Stimulated activated CD8-positive, alpha-beta memory T cell treated with anti-CD3 and anti-CD28 coated beads, Interleukin-15, amount 100 ng/mL, for 24 hours (primary cell): ENCODE measurements at places on chromosomes 2 and 18.

GRCh38 chr2:68837861-68838341 lies 33.3 kb downstream of the BMP10 start:
- no peak for DNase-seq

DNA sequence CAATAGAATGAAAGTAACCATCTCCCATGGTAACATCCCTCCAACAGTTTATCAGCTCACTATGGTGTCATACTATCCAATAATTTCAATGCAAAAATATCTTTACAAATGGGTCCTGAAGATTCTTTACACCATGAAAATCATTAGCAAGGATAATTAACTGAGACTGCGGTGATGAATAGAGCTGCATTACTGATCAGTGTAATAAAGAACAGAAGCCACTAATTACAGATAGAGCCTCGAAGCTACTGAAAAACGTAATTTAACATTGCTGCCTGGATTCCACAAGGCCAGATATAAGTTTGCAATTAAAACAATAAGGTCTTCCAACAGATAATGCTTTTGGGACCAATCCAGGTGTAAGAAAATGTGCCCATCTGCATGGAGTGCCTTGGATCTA lies 1245.8 kb upstream of the SLC39A10 start:
- no peak for DNase-seq

GRCh38 chr2:169961911-169962310 lies 134.7 kb downstream of the UBR3 start:
- no peak for DNase-seq

DNA sequence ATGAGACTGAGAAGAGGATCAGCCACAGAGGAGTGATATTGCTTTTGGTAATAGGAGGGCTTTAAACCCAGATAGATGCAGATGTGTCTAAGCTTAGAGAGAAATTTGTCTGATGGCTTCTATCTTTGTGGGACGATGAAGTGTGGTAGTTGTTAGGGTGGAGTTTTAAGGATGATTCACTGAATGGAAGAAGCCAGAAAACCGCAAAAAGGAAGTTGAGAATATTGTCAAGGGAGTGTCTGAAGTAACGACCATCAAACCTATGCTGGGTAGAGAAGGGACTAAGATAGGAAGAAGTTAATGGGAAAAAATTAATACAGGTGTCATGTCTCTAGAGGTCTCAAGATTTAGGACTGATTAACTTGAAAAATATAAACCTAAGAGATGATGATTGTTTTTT lies 195.6 kb upstream of the MC4R start:
- no peak for DNase-seq

DNA sequence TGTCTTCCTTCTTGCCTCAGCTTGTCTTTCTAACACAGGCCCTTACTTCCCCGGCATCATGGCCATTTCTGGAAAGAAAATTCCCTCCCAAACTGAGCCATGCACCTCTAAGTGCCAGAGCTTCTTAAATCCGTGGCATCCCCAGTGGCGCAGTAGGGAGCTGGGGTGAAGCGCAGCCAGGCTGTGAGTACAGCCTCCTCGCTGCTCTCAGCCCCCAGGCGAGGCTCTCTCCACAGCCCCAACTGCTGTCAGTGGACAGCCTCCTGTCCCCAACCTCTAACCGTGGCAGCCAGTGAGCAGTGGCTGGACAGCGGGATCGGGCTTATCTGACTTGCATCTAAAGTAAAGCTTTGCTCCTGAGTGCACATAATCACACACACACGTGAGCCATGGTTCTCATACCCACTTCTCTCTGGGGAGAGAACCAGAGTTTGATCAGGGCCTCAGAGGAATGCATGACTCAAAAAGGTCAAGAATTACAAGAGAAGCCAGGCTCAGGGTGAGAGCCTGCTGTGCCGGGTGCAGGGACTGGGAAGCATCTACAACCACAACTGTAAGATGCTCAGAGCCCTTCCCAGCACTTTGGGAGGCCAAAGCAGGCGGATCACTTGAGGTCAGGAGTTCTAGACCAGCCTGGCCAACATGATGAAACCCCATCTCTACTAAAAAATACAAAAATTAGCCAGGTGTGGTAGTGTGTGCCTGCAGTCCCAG lies 50.7 kb downstream of the SFXN5 start:
- no peak for DNase-seq

DNA sequence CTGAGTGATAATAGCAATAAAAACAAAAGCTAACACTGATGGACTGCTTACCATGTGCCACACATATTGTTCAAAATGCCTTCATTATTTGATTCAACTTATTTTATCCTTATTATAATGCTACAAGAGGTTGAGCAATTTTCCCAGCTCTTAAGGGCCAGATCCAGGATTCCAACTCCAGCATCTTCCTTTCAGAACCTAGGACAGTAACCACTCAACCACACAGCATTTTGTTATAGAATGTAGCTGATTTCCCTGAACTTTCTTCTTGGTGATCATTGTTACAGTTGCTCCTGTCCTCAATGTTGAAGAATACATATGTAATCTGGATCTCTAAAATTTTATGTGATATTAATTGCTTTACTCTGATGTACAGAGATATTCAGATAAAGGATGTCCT lies 341.7 kb downstream of the PIK3C3 start:
- no peak for DNase-seq

- no peak for DNase-seq
These were observed 31.9 kb downstream of the PIKFYVE start for GRCh38 chr2:208297961-208298360.

DNA sequence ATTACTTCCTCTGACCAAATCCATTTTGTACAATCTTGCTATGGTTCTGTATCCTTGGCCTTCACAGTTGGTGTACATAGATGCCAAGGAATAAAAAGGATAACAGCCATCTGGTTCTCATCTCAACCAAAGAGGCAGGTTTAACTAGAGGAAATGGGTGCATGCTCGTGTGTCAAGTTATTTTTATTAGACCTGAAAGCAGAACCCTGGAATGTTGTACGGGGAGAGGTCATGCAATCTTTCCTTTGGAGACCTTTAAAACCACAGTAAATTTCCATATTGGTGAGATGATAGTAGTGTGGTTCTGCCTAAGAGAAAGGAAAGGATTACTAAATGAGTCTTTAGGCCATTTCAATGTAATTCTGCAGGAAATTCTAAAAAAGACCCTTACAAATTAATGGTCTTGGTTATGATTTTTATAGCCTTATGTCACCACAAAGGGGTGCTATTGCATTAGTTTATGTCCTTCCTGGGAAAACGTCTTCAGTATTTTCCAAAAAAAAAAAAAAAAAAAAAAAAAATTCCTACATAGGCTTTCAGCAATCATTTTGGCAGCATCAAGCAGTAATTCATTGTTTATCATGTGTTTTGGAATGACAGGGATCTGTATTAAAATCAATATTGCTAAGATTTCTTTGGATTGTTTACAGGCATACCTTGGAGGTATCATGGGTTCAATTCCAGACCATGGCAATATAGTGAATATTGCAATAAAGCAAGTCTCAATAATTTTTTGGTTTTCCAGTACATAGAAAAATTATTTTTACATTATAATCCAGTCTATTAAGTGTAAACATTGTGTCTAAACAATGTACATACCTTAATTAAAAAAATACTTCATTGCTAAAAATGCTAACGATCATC lies 270.8 kb downstream of the NYAP2 start:
- DNase-seq: no peak

- no peak for DNase-seq
These were observed 3.7 kb upstream of the ATG16L1 start for GRCh38 chr2:233247744-233248143.

GRCh38 chr2:11478899-11479605 lies 13.1 kb upstream of the E2F6 start:
- no peak for DNase-seq

DNA sequence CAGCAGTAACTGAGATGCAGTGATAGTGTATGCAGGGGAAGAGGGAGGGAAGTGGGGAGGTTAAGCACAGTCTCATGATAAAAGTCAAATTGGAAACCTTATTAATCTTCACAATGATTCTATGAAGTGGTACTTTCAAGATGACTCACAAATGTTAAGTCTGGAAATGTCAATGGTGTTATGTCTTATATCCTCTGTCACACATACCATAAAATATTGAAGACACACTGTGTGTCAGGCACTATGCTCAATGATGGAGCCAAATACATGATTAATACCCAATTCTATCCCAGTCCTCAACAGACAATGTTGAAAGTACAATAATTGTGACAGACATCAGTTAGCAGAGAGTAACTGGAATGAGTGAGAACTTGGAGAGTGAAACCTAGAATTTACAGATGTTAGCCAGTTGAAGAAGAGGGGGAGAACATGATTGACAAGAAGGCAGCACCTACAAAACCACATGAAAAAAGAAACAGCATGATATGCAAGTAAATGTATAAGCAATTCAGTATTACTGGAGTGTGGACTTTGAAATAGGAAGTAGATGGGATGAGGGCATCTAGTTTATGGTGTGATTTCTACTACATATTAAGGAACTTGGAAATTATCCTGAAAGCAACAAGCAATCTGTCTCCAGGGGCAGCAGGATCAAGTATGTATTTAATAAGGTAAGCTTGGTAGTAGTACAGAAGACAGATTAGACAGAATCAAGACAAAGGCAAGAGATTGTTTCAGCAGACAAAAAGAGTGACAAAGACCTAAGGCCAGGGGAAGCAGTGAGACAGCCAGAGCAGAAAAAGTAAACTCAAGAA lies 107.6 kb downstream of the STRN start:
- no peak for DNase-seq

- no peak for DNase-seq
These were observed 1341.8 kb upstream of the NXPH2 start for GRCh38 chr2:140122001-140122400.

GRCh38 chr18:9756933-9757470 lies 48.9 kb downstream of the RAB31 start:
- DNase-seq: no peak

- no peak for DNase-seq
These were observed 256.5 kb downstream of the GBX2 start for GRCh38 chr2:235911633-235912233.

- no peak for DNase-seq
These were observed 60.5 kb upstream of the ALKAL2 start for GRCh38 chr2:348361-348916.

DNA sequence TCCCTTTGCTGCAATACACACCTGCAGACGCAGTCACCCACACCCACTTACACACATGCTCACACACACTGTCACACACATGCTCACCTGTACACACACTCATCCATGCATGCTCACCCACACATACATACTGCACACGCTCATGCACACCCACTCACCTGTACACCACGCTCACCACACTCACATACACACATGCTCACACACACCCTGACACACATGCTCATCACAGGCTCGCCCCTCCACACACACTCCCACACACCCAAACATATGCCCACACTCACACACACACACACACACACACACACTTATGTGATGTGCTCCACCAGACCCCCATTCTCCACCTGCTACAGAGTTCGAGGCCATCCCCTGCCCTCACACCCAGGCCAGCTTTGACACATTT lies 22.8 kb upstream of the CREG2 start:
- no peak for DNase-seq

DNA sequence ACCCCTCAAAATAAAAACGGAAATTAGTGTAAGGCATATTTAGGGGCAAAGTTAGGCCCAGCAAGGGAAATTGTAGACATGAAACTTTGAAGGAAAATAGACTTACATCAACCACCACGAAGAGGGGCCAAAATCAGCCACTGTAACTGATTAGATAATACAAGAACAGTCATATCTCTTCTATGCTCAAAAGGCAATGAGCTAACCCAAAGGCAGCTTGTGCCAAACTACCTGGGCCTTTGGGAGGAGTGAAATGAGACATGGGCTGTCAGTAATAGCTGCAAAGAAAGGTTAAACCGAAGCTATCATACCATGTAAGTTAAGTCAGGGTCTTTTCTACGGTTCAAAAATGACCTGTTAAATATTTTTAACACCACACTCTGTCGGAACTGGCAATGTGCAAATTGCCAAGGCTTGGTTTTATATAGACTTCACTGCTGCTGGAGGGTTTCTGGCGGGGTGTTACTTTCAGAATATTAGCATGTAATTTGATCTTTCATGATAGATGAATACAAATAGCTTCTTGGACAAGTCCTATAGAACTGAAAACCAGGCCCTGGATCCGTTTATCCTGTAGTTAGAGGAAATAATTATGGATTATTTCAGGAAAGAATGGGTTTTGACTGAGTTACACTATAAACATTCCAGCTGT lies 69.6 kb downstream of the ACVR1 start:
- no peak for DNase-seq

DNA sequence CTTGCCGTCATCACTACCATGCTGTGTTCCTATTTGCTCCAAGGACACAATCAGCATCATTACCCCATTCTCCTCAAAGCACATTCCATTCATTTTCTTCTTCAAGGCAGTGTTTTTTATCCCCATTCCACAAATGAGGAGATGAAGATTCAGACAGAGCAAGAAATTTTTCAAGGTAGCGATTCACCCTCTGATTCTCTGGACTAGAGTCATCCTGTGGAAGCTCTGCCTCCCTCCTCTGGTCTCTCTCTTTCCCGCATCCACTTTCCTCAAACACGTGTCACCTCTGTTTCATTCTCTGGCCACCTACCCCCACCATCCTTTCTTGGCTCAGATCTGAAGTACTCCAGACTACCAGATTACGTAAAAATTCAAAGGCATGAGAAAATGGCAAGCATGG lies 297.9 kb downstream of the SOX11 start:
- no peak for DNase-seq

DNA sequence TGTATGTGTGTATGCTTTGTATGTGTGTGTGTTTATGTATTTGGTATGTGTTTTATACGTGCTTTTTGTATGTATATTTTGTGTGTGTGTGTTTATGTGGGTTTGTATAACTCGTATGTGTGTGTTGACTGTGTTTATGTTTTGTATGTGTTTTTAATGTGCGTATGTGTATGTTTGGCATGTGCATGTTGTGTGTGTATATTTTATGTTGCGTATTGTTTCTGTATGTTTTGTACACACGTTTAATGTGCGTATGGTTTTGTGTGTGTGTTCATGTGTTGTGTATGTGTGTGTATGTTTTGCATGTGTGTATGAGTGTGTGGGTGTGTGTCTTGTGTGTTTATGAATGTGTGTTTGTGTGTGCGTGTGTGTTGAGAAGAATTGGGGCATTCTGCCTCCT lies 55.2 kb upstream of the NCK2 start:
- no peak for DNase-seq

- no peak for DNase-seq
These were observed 47.8 kb downstream of the KCTD18 start for GRCh38 chr2:200461846-200462710.

DNA sequence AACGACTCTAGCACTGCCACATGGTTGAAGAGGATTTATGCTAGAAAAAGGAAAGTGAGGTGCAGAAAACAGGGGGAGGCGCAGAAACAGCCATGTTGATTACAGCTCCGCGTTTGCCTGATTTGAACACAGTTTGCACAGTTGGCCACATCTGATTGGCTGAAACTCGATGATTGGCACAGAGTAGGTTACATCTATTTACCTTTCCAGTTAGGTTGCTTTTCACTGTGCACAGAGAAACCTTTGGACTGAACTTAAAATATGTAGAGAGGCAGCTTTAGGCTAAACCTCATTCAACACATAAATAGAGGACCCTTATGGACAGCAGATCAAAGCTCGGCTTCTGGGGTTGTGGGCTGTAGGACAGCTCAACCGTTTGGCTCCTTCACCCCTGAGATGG lies 153.7 kb upstream of the APCDD1 start:
- DNase-seq: no peak
